Activated T-cell treated with anti-CD3 and anti-CD28 coated beads for 48 hours (primary cell): ENCODE measurements at places on chromosomes 16 and 17.
A peak's percentile ranks its signal among the peaks of the same experiment; 100 is the strongest.

- no peak for DNase-seq
Measured at GRCh38 chr16:87828907-87829621, 40.2 kb downstream of the SLC7A5 start.

DNA sequence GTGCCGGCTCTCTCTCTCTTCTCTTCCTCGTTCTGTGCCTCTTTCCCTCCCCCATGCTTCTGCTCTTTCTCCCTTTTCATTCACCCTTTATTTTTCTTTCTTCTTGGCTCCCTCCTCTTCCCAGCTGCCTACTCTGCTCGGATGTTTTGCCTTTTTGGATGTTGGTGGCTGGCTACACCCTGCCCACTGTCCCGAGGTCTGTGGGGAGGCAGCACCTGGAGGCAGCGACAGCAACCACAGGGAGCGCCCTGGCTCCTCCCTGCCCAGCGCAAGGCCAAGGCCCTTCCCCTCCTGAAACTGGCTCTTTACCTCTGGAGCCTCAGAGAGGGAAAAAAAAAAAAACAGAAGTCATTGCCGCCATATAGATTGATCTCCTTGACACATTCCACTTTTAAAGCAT lies 20.0 kb downstream of the CLUAP1 start:
- DNase-seq = no peak

DNA sequence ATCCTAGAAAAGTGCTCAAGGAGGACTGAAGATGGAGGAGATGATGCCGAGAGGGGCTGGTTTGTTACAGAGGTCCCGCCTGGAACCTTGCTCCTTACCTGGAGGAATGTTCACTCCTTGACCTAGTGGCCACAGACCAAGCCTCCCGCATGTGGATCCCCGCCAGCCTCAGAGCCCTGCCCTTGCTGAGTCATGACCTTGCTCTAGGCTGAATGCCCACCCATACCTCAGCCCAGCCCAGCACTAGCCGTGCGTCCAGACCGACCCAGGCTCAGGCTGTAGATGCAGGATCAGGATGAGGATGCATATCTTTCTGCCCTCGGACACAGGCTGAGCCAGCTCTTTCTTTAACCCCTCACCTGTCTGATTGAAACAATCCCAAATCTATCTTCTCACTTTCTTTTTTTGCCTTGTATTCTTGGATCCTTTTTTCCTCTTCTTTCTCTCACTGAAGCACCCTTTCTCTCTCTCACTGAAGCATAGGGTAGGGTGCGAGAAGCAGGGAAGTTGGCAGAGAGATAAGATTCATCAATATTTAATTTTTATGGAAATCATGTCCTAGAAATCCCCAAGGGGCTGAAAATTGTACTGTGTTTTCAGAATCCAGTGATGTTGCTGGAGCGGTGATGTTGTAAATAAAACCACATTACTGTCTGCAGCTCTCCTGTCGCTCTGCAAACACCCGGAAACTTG lies 34.9 kb downstream of the WSCD1 start:
- DNase-seq = no peak

GRCh38 chr16:9534759-9535158 lies 443.3 kb downstream of the HAPSTR1 start:
- no peak for DNase-seq

DNA sequence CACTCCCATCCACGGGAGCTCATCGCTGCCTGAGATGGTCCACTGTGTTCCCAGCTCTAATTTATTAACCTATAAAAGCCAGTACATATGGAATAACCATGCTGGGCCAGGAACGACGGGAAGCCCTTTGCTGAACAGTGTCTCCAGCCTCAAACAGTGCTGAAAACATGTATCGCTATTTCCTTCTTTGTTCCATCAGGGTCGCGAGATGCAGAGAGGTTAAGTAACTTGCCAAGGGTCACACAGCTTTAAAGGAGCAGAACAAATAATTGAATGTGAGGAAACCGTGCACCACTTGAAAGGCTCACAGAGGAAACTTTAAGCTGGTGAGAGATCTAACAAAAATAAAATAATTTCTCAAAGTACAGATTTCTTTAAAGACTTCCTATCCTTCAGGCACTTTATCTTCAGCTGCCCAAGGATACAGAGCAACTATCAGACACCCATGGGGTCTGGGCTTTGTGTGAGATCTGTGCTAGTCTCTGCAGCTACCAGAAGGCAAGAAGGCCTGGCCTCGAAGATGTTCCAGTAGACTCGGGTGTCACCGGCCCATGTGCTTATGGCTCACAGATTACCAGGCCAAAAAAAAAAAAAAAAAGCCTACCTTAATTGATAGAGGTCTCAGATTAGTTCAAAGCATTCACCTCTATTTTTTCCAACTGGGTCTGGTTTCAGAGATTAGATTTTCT lies 207.8 kb upstream of the FOXF1 start:
- DNase-seq = no peak

DNA sequence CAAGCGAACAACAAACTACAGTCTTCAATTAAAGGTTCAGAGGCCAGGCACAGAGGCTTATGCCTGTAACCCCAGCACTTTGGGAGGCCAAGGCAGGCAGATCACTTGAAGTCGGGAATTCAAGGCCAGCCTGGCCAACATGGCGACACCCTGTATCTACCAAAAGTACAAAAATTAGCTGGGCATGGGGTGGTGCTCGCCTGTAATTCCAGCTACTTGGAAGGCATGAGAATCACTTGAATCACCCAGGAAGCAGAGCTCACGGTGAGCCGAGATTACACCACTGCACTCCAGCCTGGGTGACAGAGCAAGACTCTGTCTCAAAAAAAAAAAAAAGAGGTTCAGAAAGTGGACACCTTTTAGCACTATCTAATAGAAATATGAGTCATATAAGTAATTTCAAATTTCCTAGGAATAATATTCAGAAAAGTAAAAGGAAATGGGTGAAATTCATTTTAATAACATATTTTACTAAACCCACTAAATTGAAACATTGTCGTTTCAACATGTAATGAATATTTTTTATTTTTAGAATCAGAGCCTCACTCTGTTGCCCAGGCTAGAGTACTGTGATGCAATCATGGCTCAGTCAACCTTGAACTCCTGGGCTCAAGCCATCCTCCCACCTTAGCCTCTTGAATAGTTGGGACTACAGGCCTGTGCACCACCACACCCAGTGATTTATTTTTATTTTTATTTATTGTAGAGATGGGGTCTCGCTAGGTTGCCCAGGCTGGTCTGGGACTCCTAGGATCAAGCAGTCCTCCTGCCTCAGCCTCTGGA lies 15.2 kb upstream of the MARCHF10 start:
- DNase-seq = no peak

DNA sequence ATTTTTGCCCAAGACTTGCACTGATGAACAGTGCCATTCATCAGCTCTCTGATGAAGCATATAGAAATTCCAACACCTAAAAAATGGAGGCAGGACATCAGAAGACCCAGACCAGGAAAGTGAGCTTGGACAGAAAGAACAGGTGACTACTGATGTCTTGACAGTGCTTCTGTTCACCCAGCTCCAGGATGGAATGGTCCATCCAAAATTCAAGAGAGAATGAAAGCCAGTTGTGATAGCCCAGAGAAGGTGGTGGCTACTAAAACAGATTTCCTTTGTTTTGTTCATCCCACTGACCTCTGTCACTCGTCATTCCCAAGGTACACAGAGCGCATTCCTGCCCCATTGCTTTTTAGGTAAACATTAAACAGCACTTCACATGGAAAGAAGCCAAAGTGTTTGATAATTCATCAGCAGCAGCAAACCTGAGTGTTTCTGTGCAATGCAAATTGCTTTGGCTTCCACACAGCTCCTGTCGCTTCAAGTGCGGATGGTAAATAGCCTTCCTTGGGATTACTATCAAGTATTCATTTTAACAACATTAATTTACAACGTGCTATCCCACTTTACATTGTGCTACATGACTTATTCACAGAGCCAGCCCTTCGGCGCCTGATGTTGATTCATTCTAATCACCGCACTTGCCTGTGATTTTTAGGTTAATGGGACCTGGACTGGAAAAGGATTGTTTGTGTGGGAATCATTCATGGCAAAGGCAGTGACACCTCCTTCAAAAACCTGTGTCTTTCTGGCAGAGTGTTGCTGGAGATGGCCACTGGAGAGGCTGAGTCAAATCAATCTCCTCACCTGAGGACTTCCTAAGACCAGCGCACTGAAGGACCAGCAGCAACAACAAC lies 65.1 kb upstream of the TOX3 start:
- no peak for DNase-seq

DNA sequence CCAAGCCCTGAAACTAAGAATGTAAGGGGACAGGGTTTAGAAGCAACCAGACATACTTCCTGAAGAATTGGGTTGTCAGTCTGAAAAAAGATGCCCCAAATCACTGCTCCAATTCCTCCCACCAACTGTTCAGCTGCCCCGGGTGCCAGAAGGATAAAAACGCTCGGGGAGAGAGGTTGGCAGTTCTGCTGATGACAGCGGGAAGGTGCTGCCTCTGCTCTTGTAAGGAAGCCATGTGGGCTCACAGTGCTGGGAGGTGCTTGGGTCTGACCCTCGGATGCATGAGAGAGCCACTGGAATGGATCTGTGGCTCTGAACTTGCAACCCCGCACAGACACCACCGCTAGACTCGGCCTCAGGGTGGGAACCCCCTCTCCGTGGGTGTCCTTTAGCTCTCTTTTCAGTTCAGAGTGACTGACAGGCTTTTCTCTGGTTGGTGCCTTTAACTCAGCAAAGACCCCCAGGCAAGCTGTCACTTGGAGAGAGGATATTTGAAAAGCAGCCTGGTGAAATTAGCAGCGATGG lies 364.8 kb upstream of the RBFOX1 start:
- DNase-seq = no peak

GRCh38 chr17:56577843-56578204 lies 15.7 kb upstream of the NOG start:
- no peak for DNase-seq

DNA sequence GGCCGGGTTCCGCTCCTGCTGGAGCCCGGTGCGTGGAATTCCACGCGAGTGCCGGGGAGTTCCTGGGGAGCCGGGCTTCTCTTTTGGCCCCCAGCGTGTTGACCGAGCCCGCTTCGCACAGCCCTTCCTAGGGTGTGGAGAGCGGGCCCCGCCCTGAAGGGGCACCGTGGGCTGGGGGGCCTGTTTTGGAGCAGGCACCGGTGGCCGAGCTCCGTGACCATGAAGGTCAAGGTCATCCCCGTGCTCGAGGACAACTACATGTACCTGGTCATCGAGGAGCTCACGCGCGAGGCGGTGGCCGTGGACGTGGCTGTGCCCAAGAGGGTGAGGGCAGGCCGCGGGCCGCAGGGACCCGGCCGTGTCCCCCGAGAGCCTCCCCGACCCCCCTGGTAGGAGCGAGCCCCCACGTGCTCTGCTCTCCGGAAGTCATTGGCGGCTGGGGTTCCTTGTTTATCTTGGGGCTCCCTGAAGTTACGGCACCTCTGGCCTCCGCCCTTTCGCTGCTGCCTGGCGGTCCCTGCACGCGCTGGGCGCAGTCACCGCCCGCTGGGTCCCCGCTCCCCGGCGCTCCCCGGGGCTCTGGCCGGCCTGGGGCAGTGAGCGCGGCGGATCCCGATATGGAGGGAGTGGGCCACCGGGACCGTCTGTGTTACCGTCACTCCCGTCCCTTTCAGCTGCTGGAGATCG lies 528 bp downstream of the HAGHL start:
- DNase-seq = no peak

DNA sequence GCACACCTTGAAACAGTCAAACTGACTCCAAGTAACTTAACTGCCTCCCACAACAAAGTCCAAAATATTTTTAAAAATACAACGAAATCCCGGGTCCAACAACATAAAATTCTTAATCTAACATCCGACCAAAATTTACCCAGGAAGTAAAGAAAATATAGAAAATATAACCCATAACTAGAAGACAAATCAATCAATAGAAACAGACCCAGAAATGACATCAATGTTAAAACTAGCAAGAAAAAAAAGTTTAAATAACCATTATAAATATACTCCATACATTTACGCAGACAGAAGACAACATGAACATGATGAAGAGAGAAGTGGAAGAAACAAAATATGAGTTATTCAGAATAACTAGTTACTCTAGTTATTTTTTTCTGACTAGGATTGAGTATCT lies 3.7 kb downstream of the ZNF597 start:
- DNase-seq = no peak

- DNase-seq = peak; percentile 80
Measured at GRCh38 chr16:2927010-2927646, 15.4 kb downstream of the FLYWCH1 start.

DNA sequence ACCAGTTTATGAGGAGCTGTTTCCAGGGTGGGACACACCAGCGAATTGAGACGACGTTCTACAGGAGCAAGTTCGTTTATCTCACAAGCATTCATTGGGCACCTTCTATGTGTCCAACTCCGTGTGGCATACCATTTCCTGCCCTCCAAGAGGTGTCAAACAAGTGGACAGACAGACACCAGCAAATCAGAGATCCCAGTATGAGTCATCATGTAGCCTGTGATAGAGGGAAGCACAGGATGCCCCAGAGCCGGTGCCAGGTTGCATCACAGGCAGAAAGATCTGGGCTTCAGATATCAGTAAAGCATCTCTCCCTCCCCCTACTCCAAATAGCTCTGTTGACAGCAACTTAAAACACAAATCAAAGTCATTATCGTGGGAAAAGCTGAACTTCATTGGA lies 31.8 kb upstream of the MAF start:
- DNase-seq = no peak
